NCI-H345 (cell line): ENCODE measurements at places on chromosomes 4 and X.

DNA sequence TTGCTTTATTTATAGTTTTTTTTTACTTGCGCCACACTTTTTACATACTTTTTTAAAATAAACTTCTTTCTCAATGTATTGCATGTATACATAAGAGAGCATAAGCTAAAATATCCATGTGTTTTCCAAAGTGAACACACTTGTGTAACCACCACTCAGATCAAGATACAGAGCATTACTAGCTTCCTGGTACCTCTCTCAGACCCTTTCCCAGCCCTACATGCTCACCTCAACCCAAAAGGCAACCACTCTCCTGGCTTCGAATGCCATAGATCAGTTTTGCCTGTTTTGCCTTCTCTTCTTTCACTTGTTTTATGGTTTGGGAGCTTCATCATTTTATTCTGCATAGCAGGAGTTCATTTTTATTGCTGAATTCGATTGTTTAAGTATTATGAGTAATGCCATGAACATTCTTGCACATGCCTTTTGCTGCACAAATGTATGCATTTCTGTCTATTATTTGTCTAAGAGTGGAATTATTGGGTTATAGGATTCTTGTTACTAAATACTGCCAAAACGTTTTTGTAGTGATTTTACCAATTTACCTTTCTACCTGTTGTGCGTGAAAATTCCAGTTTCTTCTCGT lies 45.9 kb upstream of the NUDT6 start:
- no peak for DNase-seq

- DNase-seq, result no peak
Measured at GRCh38 chrX:11214346-11215190, 78.6 kb upstream of the AMELX start.

- peak; percentile 29 for DNase-seq
Measured at GRCh38 chr4:82797405-82798111, 1.0 kb downstream of the SCD5 start.

GRCh38 chr4:3827616-3828492 lies 61.7 kb downstream of the ADRA2C start:
- DNase-seq, result peak; percentile 20

DNA sequence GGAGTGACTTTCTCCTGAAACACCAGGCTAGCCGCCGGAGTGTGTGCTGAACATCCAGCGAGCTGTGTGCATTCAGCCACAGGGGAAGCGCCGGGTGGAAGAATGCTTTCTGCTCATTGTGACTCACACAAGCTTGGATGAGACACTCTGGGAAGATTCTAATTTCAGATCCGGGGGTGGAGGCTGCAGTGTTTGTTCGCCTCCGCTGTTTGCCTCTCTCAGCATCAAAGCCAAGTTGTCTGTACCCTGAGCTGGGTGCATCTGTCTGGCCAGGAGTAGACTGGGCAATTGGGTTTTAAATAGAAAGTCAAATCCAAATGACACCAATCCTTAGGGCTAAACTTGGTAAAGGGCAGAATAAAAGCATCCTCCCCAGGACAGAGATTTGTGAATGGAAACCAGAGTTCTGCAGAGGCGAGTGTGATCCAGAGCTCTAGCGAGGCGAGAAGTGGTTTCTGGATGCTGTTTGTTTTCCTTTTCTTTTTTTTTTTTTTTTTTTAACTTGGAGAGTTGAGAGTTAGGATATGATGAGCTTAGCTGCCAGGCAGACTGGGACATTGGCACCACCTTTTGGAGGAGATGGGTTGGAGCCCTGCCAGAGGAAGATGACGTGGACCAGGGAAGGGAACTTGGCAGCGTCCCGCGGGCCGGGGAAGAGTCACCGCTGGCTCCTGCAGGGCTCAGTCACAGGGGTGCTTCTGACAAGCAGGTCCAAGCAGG lies 196.0 kb upstream of the PSAPL1 start:
- DNase-seq, result peak; percentile 68

DNA sequence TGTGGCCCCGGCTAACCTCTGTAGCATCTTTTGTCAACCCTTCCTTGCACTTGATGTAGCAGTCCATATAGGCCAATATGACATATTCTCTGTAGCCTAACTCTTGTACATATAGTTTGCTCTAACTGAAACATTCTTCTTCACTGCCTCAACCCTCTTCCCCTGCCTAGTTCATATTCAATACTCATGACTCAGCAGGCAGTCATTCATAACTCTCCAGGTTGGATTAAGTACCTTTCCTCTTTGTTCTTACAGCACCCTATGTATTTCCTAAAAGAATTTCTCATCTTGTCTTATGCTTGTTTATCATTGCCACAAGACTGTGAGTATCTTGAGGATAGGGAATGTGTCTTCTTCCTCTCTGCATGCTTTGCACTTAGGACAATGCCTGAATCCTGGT lies 76.9 kb downstream of the TMLHE start:
- DNase-seq, result no peak

DNA sequence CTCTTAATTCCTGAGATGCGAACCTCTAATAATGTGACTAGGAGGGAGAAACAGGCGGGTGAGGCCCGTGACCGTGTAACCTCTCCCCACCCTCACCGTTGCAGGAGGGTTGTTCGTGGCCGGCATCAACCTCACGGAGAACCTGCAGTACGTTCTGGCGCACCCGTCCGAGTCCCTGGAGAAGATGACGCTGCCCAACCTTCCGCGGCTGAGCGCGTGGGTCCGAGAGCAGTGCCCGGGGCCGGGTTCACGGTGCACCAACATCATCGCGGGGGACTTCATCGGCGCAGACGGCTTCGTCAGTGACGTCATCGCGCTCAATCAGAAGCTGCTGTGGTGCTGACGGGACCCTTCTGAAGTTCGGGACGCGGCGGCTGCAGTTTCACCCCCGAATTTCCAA lies 17.8 kb downstream of the PLCXD1 start:
- no peak for DNase-seq

GRCh38 chrX:46477435-46477834 lies 67.8 kb downstream of the ZNF674 start:
- no peak for DNase-seq

DNA sequence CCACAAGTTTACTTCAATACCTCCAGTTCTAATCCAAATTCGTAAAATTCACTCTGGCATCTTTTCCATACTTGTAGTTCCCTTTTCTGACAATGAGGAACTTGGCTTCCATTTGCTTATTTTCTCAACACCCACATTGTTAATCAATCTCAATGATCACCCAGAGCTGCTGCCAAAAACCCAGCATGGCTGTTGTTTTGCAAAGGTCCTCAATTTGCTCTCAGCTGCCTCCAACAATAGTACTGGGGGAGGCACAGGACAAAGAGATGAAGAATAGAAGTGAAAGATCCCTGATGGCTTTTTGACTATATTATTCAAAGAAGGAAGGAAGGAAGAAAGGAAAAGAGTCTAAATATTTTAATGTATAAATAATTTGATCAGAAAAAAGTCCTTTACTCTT lies 847.8 kb downstream of the RAPGEF2 start:
- no peak for DNase-seq

DNA sequence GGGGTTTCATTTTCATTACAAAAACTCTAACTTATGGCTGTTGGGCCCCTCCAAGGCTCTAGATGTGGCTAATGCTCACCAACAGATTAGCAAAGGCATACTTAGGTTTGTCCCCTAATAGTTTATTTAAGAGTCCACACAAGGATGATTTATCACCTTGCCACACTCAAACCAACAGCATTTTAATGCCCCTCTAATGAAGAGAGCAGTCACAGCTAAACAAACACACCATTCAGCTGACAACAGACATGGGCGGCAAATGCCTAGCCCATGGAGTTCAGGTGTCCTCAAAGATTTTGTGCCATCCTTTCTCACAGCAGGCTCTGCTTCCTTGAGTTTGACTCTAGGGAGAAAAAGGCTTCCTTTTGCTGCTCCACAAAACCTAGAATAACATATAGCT lies 61.8 kb upstream of the CITED1 start:
- DNase-seq, result no peak

GRCh38 chr4:170671171-170671570 lies 581.4 kb upstream of the AADAT start:
- DNase-seq, result no peak

GRCh38 chrX:17355976-17356375 lies 19.0 kb upstream of the NHS start:
- no peak for DNase-seq

DNA sequence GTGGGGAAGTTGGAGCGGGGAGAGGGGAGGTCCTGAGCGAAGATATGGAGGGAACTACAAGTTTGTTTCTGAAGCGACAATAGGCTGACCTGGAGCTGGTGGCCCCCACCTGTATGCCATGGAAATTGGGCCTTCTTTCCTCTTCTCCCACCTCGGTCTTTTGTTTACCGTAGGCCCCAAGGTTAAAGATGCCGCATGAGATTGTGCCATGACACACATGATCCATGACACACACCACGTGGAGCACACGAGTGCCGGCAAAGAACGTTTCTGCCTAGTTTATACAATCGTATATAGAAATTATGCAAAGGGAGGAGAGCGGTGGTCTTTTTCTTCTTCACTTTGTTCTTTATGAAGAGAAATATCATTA lies 408 bp downstream of the TMEM33 start:
- no peak for DNase-seq

DNA sequence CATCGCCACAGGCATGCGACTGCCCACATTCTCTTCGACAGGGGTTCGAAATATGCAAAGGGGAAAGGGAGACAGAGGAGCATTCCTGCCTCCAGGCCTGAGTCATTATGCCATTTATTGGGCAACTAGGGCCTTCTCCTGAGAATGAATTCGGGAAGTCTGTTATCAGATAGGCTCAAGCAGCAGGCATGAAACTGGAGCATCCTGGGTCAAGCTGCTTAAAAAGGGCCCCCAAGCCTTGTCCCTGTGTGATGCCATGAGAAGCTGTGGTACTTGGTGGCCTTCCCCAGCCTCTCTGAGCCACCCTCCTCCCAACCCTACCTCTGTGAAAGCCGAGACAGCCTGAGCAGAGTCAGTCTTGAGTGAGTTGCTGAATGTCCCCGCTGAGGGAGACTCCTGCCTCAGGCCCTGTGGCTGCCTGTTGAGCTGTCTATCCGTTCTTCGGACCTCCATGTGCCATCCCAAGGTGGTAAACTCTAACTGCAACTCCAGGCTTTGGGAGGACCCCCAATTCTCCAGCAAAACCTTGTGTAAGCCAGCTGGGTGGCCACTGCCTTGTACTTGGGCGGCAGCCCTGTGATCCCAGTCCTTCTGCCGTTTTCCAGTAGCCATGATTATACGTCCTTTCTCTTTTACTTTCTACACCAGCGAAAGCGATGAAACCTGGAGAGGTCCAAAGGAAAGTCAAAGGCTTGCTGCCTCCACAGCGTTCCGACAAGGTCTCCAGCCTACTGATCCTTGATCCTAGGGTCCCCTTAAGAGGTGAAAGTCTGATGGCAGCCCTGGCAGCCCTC lies 37.7 kb downstream of the NBDY start:
- DNase-seq, result no peak

GRCh38 chr4:153295131-153295755 lies 49.2 kb upstream of the MND1 start:
- DNase-seq, result no peak

GRCh38 chrX:19864736-19865135 lies 22.7 kb downstream of the SH3KBP1 start:
- no peak for DNase-seq

DNA sequence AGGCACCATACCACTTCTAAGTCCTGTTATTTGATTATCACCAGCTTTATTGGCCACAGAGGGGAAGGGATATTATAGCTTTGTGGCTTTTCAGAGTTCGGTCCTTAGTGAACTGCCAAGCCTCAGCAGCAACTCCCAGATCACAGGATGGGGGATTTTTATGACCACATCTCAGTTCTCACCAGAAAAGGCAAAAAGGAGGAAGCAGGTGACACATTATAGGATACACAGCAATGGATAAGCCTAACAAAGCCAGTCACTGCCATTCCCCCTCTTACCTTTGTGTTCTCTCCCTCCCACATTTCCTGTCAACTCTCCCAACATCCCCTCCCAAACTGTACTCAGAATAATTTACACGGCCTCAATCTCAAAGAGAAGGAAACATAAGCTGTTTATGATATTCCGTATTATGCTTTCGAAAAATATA lies 142.8 kb downstream of the MGST2 start:
- DNase-seq, result peak; percentile 45

- DNase-seq, result no peak
Measured at GRCh38 chrX:124506066-124506465, 159.7 kb downstream of the SH2D1A start.

GRCh38 chrX:16946971-16947562 lies 609 bp downstream of the REPS2 start:
- peak; percentile 7 for DNase-seq

- peak; percentile 12 for DNase-seq
Measured at GRCh38 chrX:150902434-150903109, 4.1 kb upstream of the CD99L2 start.

DNA sequence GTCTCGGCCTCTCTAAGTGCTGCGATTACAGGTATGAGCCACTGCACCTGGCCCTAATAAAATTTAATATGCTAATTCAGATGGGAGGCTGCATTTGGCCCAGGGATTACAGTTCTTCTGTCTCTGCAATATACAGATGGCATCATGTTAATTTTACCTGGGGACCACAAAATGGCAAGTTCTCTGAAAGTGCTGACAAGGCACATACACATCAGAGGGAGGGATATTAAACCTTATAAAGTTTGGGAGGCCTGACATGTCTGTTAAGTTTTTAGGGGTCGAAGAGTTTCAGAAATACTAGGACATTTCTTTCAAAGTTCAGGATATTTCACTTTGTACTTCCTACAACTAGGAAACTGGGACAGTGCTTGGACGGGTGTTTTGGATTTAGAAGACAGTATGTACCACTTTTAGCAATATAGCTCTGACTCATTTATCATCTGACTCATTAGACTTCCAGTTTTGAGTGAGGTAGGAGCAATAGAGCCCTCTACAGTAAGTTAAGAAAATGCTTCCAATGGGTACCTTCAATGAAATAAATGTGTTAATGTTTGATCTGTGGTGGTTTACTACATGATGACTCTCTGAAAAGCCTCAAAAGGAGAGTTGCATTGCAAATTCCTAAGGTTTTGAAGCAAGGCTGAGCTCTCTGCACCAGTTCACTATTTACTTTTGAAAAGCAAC lies 981.0 kb upstream of the HS3ST1 start:
- no peak for DNase-seq

GRCh38 chr4:107050525-107051135 lies 14.5 kb upstream of the DKK2 start:
- DNase-seq, result no peak

- peak; percentile 8 for DNase-seq
Measured at GRCh38 chrX:30888526-30889146, 418 bp downstream of the TAB3 start.

DNA sequence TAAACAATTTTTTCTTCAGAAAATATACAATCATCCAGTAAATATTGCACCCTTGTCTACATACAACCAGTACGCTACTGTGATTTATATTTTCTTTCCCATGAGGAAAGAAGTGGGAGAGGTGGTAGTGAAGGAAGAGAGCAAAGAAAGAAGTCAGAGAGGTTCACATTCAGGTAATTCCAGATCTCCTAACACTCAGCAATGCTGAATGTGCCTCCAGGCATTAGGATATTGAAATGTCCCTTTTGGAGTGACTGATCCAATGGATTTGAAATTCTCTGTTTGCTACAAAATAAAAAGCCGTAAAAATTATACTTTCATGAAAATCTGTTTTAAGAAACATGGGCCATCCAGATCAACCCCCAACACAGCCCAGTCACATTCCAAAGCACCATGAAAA lies 211.9 kb upstream of the NR3C2 start:
- no peak for DNase-seq
